ENCODE measurements at places on chromosomes 2 and 18.

DNA sequence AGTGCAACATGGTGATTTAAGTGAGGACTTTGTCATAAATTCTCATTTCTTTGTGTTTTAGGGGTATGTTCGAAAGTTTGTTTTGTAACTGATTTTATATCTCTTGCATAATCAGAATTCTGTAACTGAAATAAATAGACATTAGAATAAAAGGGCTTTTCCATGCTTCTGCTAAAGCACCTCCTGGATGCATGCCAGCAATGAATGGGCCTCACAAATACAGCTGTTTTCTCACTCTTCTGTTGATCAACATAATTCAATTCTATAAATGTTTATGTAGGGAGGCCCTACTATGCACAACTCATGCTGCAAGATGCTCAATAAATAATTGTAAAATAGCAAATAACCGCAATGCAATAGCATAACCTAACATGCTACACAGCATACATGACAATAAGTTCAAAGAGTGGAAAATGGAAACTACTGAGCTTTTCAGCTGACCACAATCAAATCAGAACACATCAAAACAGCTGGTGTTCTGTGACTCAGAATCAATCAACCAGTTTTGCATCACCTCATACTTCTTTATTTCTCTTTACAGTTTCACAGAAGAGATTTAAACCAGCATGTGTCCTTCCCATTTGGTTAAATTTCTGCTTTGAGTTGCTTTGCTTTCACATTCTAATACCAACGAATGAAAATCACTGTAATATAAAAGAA lies 11.0 kb downstream of the CDH7 start:
- no peak for DNase-seq

GRCh38 chr18:40939656-40940515 lies 1015.1 kb upstream of the PIK3C3 start:
- DNase-seq = no peak

DNA sequence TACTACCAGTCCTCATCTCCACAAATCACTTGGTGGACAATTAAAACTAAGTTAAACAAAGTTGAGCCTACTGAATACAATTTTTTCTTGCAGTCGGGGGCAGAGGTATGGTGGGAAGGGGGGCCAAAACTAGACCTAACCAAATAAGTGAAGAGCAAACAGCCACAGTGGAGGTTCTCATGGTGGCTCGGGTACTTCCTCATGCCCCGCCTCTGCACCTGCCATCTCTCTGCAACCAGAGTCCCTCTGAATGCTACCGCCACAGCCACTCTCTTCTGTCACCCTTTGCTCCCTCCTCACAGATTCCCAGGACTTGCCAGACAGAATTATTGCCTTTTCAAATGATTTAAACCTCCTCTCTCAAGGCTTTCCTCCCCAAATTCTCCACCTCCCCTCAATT lies 204.2 kb downstream of the TMEM247 start:
- no peak for DNase-seq

DNA sequence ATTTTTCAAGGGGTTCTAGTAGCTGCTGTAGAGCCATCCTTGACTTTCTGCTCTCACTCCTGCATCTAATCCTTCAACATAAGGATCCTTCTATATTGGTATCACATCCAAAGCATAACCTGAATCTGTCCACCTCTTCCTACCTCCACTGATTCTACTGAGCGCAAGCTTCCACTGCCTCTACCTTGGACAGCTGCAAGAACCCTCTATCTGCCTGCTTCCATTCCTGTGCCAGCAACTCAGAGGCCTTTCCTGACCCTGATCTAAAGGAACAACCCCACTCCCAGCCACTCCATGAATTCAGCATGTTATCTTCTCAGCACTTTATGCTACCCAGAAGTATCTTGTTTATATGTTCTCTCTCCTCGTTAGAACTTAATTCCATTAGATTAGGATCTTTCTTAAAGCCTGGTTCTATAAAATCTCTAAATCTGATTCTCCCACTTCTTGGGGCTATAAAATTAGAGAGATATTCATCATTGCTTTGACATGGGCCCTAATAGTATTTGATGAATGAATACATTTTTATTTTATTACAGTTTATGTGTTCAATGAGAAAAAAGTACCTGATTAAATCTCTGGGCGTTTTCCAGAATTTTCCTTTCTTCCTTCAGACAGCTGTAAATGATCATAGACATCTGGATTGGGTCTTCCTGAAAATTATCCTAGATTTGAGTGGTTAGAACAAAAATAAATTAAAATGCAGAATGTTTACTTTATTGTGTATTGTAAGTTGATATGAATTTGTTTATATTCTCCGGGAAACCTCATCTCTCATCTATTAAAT lies 6.8 kb downstream of the STAT1 start:
- DNase-seq = no peak

DNA sequence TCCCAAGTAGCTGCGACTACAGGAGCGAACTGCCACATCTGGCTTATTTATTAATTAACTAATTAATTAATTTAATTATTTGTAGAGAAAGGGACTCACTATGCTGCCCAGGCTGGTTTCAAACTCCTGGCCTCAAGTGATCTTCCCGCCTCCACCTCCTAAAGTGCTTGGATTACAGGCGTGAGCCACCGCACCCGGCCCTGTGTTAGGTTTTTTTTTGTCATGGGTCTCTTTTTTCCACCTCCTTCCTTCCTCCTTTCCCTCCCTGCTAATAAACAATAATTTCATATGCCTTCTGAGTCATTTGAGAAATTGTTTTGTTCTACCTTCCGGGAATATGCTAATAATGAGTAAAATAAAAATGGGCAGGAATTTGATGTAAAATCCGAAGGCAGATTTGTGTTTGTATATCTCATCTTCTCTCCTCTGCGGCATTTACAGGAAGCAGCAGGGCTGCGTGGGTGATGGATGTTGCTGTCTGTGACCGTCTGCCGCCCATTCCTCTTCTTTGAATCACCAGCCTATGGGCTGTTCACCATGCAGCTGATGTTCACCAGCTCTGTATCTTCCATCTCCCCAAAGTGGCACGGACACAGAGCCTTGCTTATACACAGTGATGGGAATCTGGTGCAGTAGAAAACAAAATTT lies 89.9 kb downstream of the ACSL3 start:
- no peak for DNase-seq

DNA sequence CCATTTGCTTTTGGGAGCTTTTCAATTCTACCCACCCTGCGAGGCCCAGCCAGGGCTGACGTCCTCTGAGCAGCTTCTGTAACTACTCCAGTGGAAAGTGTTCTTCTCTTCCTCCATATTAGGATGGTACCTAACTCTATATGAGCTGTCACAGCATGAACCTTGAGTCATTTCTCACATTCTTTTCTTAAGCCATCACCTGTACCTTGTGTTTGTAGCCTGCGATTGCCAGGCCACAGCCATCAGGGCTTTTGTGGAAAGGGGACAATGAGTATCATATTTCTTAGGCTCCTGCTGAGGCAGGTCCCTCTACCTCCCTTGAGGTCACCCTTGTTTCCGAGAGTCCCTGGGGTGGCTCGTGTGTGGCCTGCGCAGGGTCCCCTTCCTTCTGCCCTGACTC lies 144.5 kb upstream of the DLX2 start:
- DNase-seq = no peak

DNA sequence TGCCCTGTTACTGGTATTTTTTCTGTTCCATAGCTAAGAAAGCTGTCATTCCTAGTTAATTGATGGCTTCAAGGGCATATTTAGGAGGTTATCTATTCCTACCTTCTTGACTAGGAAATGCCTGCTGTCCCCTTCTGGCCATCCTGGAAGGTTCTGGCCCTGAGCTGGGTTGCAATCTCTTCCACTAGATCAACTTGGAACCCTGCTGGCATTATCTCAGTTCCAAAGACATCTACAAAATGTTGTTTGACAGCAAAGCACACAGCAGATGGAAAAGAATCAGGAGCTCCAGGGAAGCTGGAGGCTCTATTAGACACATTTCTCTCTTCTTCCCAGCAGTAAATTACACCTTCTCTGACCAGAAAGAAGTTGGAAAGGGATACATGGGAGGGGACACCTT lies 192.1 kb downstream of the ARHGAP28 start:
- no peak for DNase-seq

- no peak for DNase-seq
Measured at GRCh38 chr2:7119132-7119835, 202.1 kb downstream of the RNF144A start.

DNA sequence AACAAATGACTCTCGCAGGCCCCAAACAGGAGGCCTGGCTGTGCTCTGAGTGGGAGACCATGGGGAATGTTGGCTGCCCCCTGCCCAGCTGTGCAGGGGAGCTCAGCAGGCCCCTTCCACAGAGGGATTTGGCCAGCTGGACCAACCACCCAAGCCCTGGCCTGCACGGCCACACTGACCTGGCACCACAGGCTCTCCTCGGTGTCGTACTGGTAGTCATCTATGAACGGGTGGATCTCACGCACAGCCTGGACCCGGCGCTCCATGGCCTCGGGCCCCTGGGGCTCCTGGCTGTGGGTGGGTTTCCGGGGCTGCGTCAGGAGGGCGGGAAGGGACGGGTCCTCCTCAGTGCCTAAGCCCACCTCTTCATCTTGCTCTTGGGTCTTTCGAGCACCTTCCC lies 74.5 kb downstream of the POLR1A start:
- DNase-seq = no peak
